Dermis microvascular lymphatic vessel endothelial cell (primary cell): ENCODE measurements at places on chromosomes 7 and 10.

GRCh38 chr10:6729071-6729774, 149.1 kb upstream of the PRKCQ start:
- DNase-seq: no peak

DNA sequence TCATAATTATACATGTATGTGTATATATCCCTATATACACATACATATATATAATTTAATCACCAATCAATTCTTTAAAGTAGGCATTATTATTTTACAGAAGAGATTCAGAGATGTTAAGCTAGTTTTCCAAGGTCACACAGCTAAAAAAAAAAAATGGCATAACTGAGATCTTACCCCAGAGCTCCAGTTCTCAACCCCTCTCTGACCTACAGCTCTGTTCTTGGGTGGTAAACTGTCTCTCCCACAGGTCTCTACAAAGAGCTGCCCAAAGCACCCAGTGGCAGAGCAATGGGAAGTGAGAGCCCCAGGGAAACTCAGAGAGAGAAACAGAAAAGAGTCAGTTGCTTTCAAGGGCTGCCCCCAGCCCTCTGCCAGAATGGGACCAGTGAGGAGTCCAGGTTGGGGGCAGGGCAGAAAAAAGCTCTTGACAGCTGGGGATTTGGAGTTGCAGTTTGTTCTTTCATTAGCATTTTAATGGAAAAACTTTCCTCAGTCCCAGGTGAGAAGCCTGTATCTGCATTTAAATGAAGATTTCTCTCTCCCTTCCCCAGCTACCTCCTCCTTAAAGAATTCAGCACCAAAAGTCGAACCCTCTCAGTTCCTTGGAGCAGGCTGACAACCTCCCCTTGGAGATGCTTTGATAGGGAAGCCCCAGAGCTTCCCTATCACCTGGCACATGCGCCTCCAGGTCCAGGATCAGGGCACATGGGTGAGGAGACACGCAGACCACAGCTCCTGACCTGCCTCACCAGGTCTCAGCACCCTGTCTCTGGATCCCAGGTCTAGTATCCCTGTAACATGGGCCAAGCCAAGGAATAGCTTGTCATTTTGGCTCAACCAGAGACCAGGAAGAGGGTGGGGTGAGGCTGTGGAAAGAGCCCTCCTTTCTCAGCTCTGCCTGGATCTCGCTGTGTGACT, 388.1 kb downstream of the PLXNA4 start:
- DNase-seq: no peak

DNA sequence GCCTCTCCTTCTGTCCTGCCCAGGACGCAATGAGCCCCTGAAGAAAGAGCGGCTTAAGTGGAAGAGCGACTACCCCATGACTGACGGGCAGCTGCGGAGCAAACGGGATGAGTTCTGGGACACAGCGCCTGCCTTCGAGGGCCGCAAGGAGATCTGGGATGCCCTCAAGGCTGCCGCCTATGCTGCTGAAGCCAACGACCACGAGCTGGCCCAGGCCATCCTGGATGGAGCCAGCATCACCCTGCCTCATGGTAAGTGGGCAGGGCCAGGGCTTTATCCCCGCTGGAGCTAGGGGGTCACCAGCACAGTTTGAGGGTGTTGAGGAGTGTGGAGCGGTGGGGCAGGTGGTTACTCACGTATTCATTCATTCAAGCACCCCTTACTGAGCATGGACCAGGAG, 4.7 kb upstream of the ANKRD2 start:
- DNase-seq: no peak

GRCh38 chr7:25628446-25628845, 400.2 kb upstream of the NPVF start:
- DNase-seq: no peak

GRCh38 chr7:20466543-20467021, 135.9 kb downstream of the ITGB8 start:
- DNase-seq: no peak

DNA sequence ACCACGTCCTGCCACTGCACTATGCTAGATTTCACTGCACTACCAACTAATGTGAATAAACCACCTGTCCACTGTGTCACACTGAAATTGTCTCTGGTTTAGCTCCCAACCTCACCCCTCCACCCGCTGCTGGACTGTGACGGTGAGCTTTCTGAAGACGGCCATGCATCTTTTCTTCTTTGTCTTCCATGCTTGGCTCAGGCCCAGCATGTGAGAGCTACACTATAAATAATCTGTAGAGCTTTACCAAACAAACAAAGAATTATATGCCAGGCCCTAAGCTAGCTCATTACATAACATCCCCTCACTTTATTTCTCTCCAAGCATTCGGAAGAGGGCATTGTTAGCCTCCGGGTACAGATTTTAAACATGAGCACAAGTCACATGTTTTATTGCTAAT, 633.2 kb downstream of the TNS3 start:
- no peak for DNase-seq

DNA sequence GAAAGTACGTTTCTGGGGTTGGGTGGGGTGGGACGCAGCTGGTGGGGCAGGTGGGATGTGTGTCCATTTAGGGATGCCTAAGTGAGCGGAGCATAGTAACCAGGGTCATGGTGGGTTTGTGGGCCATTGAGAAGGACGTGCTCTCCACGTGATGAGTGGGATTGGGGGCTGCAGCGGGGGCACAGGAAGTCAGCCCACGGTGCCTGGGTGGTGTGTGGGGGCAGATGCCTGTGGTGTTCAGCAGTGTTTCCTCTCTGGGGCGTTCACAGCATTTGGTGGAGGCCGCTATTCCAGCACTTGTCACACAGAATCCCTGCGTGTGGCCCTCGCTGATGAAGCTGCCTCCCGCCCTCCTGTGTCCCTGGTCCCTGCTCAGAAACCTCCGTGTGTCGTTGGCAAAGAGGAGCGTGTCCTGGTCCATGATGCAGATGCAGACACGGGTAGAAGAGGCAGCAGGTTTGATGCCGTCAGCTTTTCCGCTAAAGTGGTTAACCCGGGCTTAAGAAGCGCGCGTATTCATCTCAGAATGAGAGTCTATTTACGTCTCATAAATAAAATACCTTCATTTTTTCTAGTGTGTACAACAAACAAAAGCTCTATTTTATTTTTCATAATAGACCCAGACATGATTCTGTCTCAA, 274.2 kb downstream of the ADARB2 start:
- DNase-seq: no peak

GRCh38 chr7:153399554-153399940, 640.0 kb downstream of the ACTR3B start:
- no peak for DNase-seq

DNA sequence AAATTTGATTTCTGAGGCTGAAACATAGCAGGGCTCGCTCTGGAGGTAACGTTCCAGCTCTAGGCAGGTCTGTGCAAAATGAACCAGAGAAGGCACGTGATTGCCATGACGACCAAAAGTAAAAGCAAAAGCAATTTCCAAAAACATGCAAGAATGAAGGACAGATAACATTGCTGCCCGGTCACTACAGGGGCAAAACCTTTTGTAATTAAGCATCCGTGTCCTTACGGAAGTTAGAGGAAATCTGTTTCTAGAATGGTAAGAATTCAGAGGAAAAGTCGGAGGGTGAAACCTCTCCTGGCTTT, 2.9 kb downstream of the KLF6 start:
- DNase-seq: no peak

GRCh38 chr7:116511552-116512519, 12.3 kb downstream of the CAV2 start:
- DNase-seq: peak; percentile 99

DNA sequence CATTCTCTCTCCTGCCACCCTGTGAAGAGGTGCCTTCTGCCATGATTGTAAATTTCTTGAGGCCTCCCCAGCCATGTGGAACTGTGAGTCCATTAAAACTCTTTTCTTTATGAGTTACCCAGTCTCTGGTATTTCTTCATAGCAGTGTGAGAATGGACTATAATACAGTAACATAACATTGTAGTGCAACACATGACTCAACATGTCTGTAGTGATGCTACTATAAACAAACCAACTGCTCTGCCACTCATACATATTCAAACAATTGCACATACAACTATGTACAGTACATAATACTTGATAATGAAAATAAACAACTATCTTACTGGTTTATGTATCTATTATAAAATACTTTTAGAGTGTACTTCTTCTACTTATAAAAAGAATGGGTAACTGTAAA, 7.1 kb downstream of the ATOH7 start:
- no peak for DNase-seq

DNA sequence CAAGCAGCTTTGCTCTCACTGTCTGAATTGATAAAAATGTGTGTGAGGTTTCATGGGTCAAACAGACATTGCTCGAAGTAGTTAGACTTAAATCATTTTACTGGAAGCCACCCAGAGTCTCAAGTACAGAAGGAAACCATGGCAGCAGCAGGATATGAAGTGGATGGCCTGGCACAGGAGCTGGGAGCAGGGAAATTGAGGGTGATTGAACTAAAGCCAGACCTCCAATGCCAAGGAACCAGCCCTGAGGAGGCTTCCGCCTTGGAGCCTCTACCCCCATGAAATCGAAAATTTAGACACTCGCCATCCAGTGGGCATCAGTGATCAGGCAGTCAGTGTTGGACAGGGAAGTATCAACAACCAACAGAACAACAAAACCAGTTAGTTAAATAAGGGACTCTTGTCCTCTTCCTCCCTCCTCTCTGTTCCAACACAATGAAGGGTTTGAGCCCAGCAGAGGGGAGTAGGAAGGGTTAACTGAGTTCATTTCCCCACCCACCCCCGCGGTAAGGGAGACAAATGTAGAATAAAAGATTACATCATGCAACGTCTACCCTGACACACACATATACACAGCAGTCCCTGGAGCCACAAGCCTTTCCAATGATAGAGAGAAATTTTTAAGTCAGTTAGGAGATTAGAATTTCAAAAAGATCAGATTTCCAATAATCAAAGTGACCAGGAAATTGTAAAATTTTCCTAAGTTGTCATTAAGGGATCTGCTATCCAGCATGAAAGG, 156.3 kb downstream of the SLC16A9 start:
- no peak for DNase-seq

DNA sequence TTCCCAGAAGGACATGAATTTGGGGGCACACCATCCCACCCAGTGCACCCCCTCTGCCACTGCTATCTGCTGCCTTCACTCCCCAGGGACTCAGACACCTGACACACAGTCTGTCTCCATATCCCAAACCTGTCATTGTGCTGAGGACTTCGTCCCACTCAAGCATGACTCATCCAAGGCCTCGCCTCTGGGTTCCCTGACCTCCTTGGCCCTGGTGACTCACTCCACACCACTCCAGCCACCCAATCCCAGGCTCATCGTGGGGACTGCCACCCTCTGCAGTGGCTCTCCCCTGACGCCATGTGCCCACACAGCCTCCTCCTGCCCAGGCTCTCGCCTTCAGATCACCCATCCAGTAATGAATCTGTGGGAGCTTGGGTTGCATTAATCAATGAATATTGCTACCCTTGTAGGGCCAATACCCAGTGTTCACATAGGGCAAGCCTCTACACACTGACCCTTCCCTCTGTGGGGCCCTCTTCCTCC, 6.6 kb upstream of the INSIG1 start:
- DNase-seq: peak; percentile 47

DNA sequence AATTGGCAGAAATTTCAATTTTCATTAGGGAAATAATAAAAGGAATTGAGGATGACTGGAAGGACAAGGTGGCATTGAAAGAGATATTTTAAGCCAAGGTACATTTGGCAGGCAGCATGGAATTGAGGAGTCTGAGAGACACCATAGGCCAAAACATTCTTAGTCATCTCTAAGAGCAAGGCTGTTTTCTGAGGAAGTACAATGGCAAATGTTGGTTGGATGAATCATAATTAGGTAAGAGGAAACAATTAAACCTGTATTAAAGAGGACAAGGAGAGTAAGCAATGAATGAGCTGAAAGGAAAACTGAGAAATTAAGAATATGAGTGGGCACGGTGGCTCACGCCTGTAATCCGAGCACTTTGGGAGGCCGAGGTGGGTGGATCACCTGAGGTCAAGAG, 86.3 kb downstream of the MRPL32 start:
- DNase-seq: no peak

DNA sequence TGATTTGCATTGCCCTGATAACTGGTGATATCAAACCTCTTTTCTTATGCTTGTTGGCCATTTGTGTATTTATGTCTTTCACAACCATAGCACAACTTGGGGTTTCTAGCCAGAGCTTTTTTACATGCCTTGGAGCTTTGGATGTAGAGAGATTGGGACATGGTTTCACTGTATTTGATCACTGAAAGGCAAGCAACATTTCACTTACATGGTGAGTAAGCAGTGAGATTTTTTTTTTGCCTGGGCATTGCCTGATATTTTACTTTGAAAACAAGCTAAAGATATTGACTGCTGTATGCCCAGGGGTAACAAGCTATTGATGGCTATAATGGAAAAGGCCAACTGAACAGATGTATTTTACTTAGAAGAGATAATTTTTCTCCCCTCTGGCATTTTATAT, 259.0 kb downstream of the PHTF2 start:
- no peak for DNase-seq

GRCh38 chr10:72875250-72876055, 18.1 kb upstream of the OIT3 start:
- peak; percentile 41 for DNase-seq

GRCh38 chr7:2109936-2110609, 122.7 kb downstream of the MAD1L1 start:
- no peak for DNase-seq

- peak; percentile 18 for DNase-seq
Observed at GRCh38 chr7:139153832-139154231, 44.3 kb upstream of the ZC3HAV1 start.

DNA sequence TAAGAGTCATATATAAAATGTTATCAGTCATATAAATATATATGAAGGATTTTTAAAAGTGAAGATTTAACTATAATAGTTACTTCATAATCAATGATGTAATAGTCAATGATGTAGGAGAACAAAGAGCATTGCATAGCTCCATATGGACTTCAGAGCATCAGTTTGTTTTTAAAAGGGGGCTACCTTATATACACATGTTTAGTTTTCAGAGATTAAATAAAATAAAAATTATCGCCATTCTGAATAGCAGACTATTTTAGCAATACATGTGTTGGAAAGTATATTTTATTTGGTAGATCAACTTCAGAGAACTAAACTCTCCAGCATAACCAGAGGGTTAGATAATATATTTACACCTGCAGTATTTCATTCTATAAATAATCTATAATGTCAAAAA, 29.1 kb upstream of the EPC1 start:
- no peak for DNase-seq

DNA sequence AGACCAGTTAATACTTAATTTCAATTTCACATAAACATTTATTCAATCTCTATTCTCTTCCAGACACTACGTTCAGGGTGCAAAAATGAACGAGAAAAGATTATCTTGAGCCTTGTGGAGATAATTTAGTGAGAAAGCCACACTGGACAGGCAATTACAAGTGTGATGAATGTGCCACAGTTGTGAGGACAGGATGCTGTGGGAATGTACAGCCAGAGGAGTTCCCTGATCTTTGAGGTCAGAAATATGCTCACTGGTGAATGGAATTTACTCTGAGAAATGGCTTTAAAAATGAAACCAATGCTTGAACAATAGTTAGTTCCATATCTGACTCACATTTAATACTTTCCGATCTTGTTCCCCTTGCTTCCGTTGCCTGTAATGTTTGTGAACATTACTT, 864.8 kb downstream of the GATA3 start:
- no peak for DNase-seq

GRCh38 chr7:73799282-73800141, 29.4 kb upstream of the CLDN3 start:
- DNase-seq: no peak
